Activated CD4-positive, alpha-beta T cell treated with anti-CD3 and anti-CD28 coated beads for 36 hours (primary cell): ENCODE measurements at places on chromosomes 4 and X. TPM values are rescaled to one million over a fixed set of nuclear protein-coding genes. Genes with fewer than 3 reads are reported as not detected.
A peak's percentile ranks its signal among the peaks of the same experiment; 100 is the strongest.

GRCh38 chr4:145337391-145337790 is 144.3 kb upstream of the SMAD1 start:
- no peak overlapping the region for H3K4me3 ChIP-seq
- no peak for DNase-seq
- H3K27ac ChIP-seq: no peak overlapping the region
- no peaks in the 10 kb centered on the region for H3K4me1 ChIP-seq
- H3K36me3 ChIP-seq: no peaks in the 10 kb centered on the region

Gene TMPRSS11B
- not detected for total RNA-seq

Gene RPA4
- total RNA-seq: 0.30 TPM

DNA sequence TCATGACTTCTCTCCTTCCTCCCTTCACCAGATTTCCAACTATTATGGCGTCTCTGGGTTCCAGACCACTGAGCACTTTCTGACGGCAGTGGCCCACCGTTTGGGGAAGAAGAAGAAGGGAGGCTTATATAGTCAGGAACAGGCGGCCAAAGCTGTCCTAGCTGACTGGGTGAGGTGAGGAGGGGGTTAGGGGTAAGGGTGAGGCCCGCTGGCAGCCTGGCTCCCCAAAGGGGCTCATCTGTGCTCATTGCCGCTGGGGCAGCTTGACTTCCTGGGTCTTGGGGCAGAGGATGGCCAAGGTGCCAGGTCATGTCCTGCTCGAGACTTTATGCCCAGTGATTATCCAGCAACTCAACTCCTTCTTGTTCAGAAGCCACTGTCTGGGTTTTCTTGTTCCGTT is 21.8 kb downstream of the GNL3L start:
- H3K4me1 ChIP-seq: no peaks in the 10 kb centered on the region
- H3K27ac ChIP-seq: no peak overlapping the region
- H3K4me3 ChIP-seq: no peak overlapping the region
- no peaks in the 10 kb centered on the region for H3K27me3 ChIP-seq
- DNase-seq: no peak
- H3K36me3 ChIP-seq: peaks cover 43% of the 10 kb centered on the region

Gene POF1B
- not detected for total RNA-seq

DNA sequence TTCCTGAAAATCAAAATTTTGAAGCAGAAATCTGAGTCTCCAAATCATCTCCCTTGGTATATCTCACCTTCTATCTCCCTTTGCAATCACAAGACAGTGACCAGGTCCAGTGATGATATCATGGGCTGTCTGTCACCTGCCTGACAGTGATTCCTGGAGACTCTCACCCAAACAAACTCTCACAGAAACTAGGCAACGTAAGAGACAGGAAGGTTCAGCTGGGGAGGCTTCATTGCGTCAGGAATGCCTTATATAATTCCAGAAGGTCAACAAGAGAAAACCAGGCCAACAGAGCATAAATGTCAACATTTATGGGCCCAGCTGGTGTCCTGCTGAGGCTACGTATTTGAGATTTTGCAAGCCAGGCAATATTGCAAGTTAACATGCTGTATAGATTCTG is 412.7 kb downstream of the KCNIP4 start:
- no peaks in the 10 kb centered on the region for H3K36me3 ChIP-seq
- H3K4me3 ChIP-seq: no peak overlapping the region
- H3K27me3 ChIP-seq: no peaks in the 10 kb centered on the region
- no peak overlapping the region for H3K27ac ChIP-seq

DNA sequence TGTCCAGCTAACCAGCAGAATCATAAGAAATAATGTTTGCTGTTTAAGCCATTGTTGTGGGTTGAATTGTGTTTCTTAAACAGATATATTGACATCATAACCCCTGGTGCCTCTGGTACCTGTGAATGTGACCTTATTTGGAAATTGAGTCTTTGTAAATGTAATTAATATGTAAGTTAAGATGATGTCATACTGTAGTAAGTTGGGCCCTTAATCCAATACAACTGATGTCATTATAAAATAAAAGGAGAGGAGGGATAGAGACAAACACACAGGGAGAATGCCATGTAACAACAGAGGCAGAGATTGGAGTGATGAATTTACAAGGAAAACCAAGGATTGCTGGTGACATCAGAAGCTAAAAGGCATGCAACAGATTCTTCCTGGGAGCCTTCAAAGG is 141.4 kb downstream of the ZIC3 start:
- H3K27me3 ChIP-seq: no peaks in the 10 kb centered on the region
- no peak overlapping the region for H3K4me3 ChIP-seq
- H3K27ac ChIP-seq: no peak overlapping the region
- no peaks in the 10 kb centered on the region for H3K36me3 ChIP-seq
- no peaks in the 10 kb centered on the region for H3K4me1 ChIP-seq
- no peak for DNase-seq

DNA sequence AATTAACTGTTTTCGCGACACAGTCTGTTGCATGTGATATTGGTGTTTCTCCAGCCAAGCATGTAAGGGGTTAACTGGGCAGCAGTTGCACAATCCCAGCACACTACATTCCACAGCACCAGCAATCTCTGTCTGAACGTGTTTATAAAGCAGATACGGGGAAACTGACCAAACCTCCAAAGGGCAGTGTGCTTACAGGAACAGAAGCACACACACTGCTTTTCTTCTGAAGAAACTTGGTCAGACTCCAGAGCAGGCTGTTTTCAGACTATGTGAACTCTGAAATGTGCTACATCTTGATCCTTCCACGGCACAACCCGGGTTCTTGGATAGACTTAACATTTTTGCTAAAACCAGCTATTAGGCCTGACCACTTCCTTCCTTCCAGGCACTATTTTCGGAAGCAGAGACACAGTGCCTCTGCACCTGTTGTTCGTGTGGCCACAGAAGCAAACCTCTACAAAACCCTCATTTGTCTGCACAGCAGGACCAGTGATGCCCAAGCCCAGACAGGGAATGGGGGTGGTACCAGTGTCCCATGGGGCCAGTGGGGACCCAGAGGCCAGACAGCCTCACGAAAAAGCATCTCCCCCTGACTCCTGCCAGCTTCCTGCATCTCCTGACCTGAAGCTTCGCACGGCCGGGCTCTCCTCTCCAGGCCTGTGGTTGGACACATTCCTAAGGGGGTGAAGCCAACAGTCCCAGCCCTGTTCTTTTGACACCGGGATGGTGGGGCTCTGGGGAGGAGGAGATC is 90.1 kb downstream of the IRF2 start:
- H3K4me1 ChIP-seq: peaks cover 64% of the 10 kb centered on the region
- H3K36me3 ChIP-seq: peaks cover 29% of the 10 kb centered on the region
- no peak for DNase-seq
- H3K27ac ChIP-seq: peak overlapping the region; percentile 9

DNA sequence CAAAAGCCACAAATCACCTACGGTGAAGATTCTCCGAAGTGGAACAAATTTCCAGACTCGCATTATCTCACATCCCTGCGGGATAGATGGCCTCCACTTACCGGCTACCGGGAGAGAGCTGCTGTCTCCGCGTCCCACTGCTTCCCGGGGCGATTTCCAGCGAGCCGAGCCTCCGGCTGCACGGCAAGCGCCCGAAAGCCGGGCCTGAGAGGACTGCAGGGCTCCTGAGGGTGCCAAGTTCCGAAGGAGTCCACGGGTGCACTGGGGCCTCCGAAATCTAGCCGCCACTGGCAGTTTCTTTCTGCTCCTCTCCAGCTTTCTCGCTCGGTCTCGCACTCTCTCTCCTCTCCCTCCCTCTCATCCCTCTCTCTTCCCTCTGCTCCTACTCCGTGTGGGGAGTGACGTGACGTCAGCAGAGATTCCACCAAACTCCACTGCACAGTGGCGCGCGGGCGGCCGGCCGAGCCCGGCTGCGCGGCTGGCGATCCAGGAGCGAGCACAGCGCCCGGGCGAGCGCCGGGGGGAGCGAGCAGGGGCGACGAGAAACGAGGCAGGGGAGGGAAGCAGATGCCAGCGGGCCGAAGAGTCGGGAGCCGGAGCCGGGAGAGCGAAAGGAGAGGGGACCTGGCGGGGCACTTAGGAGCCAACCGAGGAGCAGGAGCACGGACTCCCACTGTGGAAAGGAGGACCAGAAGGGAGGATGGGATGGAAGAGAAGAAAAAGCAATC is 14.0 kb upstream of the PITX2 start:
- no peak overlapping the region for H3K4me3 ChIP-seq
- H3K27me3 ChIP-seq: peaks cover 77% of the 10 kb centered on the region
- H3K36me3 ChIP-seq: peaks cover 4% of the 10 kb centered on the region
- H3K4me1 ChIP-seq: peaks cover 5% of the 10 kb centered on the region

Gene MAML3
- total RNA-seq: 1.6 TPM

- peaks cover 10% of the 10 kb centered on the region for H3K27me3 ChIP-seq
- DNase-seq: no peak
- no peaks in the 10 kb centered on the region for H3K4me1 ChIP-seq
These were observed 7.5 kb upstream of the CXCL8 start for GRCh38 chr4:73732759-73733431.

GRCh38 chr4:53682908-53683307 is 91.6 kb upstream of the LNX1 start:
- H3K27me3 ChIP-seq: peaks cover 26% of the 10 kb centered on the region
- H3K4me1 ChIP-seq: peaks cover 2% of the 10 kb centered on the region
- H3K27ac ChIP-seq: no peak overlapping the region
- H3K36me3 ChIP-seq: no peaks in the 10 kb centered on the region
- no peak overlapping the region for H3K4me3 ChIP-seq

DNA sequence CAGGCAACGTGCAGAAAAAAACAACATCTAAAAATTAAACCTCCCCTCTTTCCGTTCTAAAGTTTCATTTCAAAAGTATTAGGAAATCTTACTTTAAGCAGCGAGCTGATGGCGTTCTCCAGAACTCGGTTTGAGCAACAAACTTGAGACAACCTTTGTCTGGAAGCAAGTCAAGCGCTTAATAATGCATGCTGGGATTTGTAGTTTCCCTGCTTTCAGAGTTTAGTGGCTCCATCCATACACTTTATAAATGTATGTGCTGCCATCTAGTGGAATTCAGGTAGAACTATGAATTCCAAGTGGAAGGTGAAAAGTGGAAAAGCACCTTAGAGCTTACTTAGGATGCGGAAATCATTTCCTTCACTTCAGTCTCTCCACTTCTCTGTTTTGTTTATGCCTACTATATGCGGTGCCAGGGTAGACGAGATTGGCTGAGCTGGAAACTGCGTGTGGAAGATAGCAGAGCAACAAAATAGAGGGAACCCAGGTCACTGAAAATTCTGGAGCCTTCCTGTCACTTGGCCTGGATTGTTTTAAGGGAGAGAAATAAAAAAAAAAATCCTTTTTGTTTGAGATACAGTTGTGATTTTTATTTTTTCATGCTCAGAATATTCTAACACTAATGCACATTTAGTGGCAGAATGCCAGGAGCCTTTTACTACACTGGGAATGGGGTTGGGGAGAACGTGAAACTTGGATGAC is at the start of gene BDH2:
BDH2 (minus strand) TSS at position 144 of the 702 bp plus-strand sequence. CDS start 3,580 bp downstream, outside the sequence.
- no peaks in the 10 kb centered on the region for H3K27me3 ChIP-seq
- peak within 1 kb of the TSS; percentile 85 for H3K27ac ChIP-seq
- peak within 1 kb of the TSS; percentile 74 for H3K4me3 ChIP-seq
- peak; percentile 55 for DNase-seq

DNA sequence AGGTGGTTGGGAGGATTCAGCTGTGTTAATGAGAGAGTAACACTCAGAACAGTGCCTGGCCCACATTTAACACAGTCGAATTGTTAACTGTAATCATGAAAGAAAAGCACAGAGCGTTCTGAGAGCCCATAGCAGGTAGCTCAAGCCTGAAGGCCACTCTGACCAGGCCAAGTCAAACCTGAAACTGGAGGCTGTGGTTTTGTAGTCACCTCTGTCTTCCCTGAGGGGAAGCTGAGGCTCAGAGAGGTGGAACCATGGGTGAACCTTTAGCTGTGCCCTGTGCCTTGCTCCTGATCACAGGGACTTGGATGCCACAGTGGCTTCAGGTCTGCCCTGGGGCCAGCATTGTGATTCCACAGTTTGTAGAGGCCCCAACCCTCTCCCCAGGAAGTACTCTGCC is 16.6 kb upstream of the UBA1 start:
- H3K4me1 ChIP-seq: no peaks in the 10 kb centered on the region
- no peak overlapping the region for H3K27ac ChIP-seq
- no peak for DNase-seq
- H3K4me3 ChIP-seq: no peak overlapping the region
- peaks cover 21% of the 10 kb centered on the region for H3K36me3 ChIP-seq
- H3K27me3 ChIP-seq: no peaks in the 10 kb centered on the region

- H3K36me3 ChIP-seq: no peaks in the 10 kb centered on the region
- H3K27ac ChIP-seq: no peak overlapping the region
- no peak for DNase-seq
- H3K4me1 ChIP-seq: no peaks in the 10 kb centered on the region
- H3K4me3 ChIP-seq: no peak overlapping the region
These were observed 432.2 kb downstream of the RPA4 start for GRCh38 chrX:97315939-97316338.

Gene C4orf54
- total RNA-seq: not detected
